Cerebellar nuclear complex (tissue), 1 donor: ENCODE measurements at places on chromosomes 6 and 20.

DNA sequence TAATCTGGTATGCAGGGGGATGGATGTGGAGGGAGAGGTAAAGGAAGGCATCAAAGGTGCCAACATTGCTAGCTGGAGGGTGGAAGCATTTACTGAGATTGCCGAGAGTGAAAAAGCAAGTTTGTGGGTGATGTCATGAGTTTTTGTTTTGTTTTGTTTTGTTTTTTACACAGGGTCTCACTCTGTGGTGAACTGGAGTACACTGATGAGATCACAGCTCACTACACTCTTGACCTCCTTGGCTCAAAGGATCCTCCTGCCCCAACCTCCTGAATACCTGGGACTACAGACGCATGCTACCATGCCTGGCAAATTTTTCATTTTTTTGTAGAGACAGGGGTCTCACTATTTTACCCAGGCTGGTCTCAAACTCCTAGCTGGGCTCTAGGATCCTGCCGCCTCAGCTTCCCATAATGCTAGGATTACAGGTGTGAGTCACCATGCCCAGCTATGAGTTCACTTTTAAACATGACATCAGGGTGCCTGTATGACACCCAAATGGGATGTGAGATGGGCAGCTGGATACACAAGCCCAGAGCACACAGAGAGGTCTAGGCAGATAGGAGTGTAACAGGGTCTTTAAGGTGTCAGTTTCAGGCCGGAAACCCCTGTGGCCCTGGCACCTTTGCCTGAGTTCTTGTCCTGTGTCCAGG lies 35.1 kb upstream of the HMGA1 start:
- no peak for DNase-seq

GRCh38 chr6:25478973-25479372 lies 173.0 kb upstream of the SCGN start:
- no peak for DNase-seq

- no peak for DNase-seq
These were observed 25.8 kb downstream of the SMLR1 start for GRCh38 chr6:130852844-130853554.

DNA sequence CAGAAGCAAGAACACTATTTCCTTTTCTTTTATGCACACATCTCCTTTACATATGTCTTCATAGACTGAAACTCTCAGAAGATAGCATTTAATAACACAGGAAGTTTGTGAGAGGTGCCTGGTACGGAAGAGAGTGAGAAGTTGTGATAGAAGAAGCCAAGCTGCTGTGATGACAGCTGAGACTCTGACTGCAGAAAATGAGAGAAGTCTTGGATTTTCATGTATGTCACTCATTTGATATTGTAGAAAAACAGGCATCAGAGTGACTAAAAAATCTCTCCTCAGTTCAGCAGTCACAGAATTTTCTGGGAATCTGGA lies 154.9 kb upstream of the BMP2 start:
- no peak for DNase-seq

GRCh38 chr6:34174846-34175399 lies 29.0 kb upstream of the GRM4 start:
- DNase-seq, result no peak

DNA sequence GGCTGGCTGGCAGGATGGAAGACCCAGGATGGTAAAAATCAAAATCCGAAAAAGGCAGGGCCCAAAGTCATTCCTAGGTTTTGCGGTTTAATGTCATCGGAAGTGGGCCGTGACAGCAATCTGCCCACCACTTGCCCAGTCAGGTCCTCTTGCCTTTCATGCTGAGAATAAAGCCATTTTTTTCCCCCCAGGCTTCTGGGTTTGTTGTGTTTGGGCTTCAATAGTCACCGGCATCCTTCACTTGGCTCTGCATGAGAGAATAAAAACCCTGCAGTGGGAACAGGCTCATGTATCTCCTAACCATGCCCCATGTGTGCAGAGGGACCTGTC lies 56.1 kb downstream of the MEP1A start:
- no peak for DNase-seq

DNA sequence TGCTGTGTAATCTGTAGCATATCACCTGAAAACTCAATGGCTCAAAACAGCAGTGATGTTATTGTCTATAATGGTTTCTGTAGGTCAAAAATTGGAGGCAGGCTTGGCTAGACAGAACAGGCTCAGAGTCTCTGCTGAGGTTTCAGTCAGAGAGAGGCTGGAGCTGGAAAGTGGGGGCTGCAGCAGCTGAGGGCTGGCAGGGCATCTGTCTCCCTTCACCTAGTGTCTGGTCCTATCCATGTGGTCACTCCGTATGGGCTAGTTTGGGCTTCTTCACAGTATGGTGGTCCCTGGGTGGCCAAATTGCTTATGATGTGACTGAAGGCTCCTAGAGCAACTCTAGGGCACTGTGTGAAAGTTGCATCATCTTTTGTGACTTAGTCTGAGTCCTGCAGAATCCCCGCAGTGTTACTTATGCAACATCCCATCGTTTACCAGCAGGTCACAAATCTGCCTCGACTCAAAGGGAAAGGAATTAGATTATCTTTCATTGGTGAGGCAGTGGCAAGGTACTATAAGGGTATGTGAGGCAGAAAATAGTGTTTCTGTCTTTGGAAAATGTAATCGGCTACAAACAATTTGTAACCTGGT lies 497.0 kb downstream of the EPHA7 start:
- no peak for DNase-seq

GRCh38 chr20:4602297-4602631 lies 119.4 kb upstream of the PRND start:
- no peak for DNase-seq

GRCh38 chr6:70277470-70277869 lies 25.4 kb downstream of the COL9A1 start:
- DNase-seq, result no peak

DNA sequence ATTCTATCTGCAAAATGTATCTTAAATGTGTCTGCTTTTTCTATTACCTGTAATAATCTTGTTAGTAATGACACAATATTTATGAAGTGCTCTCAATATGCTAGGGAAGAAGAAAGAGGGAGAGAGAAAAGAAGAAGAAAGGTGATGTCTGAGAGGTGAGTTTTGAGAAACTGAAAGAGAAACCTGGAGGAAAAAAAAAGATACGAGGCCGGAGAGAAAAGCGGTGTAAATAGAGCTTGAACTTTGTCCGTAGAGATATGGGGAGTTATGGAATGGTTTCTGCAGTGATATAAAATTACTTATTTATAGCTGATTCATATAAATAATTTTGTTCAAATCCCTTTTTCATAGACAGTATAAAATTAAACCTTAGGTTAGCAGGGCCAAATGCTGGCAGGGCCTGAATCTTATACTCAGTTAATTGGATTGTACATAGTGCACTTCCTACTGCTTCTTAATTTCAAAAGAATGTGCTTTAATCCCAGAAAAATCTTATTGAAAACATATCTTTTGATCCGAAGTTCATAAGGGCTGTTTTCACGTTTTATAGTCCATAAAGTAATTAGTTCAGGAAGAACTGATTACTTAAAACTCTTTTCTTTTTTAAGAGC lies 43.0 kb downstream of the MYB start:
- DNase-seq, result no peak

DNA sequence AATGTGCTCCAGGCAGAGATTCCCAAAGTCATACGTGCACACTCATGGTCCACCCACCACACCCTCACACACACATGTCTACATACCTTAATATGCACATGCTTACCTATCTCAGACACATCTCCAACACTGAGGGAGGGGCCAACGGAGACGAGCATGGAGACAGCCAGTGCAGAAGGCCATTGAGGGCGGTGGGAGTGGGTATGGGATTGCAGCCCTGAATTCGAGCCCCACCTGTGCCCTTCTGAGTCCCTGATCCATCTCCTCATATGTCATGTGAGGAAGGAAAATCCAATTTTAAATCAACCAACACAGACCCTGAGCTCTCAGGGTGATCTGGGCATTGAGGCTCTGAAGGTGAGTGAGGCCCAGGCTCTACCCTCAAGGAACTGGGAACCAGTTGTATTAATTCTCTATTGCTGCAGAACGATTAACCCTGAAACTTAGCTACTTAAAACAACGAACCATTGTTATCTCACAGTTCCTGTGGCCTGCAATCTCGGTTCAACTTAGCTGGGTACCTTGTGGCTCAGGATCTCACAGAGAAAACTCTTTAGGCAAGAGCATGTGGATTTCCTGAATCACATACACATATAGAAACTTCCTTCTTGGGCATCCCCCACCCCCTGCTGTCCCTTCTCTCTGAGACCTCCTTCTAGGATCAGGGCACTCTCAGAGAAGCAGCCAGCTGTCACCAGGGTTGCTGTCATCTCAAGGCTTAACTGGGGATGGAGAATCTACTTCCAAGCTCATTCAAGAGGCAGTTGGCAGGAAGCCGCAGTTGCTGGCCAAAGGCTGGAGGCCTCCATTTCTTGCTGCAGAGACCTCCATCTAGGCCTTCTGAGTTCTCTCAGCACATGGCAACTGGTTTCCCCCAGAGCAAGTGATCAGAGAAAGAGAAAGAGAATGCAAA lies 28.3 kb downstream of the GLP1R start:
- no peak for DNase-seq

DNA sequence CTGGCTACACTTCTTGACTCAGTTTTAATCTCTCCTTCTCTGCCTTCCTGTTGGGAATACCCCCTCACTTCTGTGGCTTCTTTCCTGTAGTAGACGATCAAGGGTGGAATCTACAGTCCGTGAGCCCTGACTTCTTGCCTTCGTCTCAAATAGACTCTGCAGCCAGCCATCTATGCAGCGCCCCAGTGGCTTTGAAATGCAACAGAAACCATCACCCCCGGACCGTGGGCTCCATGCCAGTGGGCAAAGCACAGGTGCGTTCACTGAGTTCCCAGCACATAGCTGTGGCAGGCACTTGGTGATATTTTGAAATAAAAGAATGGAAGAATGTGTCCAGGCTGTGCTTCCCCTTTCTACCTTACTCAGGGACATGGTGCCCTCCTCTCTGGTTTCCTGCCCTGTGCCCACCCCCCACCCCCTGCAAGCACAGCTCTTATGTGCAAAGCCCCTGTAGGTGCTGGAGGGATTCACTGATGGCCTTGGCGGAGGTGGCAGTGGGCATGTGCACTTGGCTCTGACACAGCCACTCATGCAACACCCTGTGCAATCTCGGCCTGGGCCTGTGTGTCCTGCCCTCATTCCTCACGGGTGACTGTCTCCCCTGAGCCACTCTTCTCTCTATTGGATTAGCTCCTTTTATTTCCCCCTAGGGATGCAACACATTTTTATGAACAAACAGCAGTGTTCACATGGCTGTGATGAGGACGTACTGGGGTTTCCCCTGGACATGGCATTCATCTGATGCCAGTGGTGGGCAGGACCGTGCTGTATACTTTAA lies 5.5 kb upstream of the CDSN start:
- no peak for DNase-seq

- DNase-seq, result no peak
These were observed 18.4 kb upstream of the SLC22A1 start for GRCh38 chr6:160102956-160103824.
